ENCODE measurements at places on chromosomes 1 and 21.

DNA sequence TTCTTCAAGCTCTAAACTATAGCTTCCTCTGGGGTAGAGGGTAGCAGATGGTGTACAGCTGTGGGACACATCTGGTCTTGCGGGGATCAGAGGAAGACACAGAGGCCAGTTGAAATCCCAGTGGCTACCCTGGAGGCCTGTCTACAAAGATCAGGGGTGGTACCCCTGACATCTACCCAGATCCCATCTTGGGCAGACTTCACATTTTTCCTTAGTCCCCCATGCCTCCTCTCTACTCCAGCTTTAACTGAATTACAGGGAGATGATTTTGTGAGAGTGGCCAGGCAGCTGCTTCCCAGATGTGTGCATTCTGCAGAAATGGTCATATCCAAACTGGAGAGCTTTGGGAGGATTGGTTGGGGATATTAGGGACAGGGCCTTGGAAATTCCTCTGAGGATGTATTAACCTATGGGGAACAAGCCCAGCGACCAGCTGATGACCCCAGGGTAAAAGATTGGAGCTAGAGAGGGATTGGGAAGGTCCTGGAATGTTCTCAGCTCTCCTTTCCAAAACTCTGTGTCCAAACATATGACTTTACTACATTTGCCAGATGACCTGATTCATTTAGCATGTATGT is 9.6 kb upstream of the CD34 start:
- DNase-seq = no peak

GRCh38 chr1:166020210-166020609 is 146.6 kb downstream of the FAM78B start:
- DNase-seq = no peak

- DNase-seq = no peak
These were observed 49.7 kb downstream of the PROX1 start for GRCh38 chr1:214037468-214037867.

DNA sequence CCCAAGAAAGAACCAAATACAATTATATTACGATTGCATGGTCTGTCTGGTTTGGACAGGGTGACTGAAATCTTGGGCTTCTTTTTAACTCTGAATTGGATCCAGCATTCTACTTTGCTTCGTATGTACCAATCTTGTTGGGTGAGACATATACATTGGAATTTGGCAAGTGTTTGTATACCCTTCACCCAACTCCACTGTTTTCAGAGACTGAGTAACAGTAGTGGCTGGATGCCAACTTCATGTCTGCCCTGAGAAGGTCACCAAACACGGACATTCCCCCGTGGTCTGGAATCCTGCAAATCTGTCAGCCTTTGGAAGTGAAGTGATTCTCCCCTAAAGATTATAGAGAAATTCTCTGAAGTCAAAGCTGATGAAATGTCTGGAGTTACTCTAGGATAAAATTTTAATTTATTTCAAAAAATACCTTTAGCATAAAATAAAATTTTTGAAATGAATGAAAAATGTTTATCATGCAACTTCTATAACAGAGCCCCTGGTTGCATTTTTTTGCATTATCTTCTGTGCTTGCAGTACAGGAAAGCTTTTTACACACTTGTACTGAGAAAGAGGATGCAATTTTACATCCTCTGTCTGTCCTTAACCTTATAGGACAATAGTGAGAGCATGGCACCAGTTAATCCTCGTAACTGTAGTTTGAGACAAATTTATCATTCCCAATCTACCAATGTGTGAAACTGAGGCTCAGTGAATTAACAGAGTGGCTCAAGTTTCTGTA is 201.8 kb downstream of the DISC1 start:
- no peak for DNase-seq

DNA sequence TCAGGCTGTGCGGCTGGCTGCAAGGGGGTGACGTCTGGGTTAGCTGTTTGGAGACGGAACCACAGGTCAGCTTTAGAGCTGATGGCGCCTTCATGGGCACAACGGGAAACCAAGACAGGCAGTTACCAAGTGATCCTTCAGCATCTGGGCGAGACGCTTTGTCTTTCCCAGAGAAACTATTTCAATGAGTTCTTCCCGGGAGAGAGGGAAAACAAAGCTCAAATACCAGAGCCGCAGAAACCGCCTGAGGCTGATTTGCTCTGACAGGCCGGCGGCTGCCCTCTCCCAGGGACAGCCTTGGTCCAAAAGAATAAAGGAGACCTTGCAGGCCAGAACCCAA is 76.5 kb downstream of the CD58 start:
- DNase-seq = no peak

DNA sequence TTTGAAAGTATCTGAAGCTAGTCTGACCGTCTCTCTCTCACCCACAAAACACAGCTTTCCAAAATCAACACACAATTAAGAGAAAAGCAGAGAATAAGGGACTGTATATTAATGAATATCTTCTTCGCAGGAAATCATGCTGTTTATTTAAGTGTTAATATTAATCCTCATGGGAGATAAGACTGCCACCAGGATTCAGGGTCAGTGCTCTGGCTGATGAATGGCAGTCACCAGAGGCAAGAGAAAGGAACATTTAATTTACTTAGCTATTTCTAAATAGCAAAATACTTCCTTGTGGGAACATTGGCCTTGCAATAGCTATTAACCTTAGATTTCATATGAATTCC is 2.2 kb downstream of the SCYL3 start:
- peak; percentile 41 for DNase-seq

- no peak for DNase-seq
These were observed 59.4 kb upstream of the ATP1B1 start for GRCh38 chr1:169047074-169047473.

GRCh38 chr1:244325056-244325758 is 126.5 kb downstream of the ADSS2 start:
- DNase-seq = no peak

DNA sequence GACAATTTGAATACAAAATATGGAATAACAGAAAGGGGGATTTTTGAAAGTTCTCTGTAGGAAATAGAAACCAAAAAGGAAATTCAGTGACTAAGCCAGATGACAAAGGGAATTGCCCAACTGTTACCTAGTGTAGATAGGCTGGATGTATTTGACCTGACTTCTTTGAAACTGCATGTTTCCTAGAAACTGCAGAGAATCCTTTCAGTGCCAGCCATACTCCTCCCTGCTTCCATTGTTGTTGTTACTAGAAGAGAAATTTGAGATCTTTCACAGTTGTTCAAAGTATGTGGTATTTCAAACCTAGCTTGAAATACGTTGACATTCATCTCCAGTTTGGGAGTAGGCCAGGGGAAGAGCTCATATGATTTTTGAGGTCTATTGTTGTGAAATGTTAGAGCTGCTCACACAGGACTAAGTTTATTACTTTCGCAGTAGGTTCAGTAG is 1.8 kb upstream of the GBP5 start:
- peak; percentile 24 for DNase-seq

GRCh38 chr1:243390162-243390791 is 134.4 kb downstream of the SDCCAG8 start:
- no peak for DNase-seq

- DNase-seq = no peak
These were observed 248.6 kb downstream of the DNM3 start for GRCh38 chr1:172089768-172090510.

GRCh38 chr1:231485029-231485784 is 43.3 kb upstream of the TSNAX start:
- DNase-seq = no peak

DNA sequence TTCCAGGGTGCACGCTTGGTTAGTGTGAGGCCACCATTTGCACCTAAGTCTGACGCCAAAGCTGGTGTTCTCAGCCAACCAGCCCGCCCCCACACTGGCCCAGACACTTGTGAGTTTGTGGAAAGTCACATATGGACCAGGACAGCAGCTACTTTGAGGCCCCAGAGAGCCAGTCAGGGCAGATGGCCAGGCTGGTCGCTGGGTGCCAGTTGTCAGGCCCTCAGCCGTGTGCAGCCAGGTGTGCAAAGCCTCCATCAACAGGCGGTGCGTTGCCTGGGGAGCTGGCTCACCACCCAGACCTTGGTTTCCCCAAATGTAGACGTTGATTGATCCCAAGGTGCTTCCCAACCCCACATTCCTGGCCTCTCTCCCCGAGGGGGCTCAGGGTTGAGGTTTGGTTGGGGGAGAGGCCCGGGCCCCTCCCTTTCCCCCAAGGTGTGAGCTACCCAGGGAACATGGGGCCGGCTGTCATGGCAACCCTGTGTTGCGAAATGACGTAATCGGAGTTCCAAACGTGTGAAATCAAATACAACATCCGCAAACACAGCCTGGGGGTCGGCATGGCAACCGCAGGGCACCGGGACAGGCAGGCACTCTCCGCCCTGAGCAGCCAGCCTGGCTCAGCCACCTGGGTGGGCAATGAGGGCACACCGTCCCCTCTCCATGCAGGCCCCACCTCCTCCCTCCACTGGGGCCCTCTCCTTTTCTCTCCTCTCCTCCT is 42.2 kb upstream of the WNT4 start:
- DNase-seq = peak; percentile 89

GRCh38 chr1:202656951-202657646 is 53.2 kb downstream of the SYT2 start:
- DNase-seq = peak; percentile 51

- DNase-seq = no peak
These were observed 16.0 kb upstream of the EFHD2 start for GRCh38 chr1:15393475-15394257.

GRCh38 chr1:214219902-214220301 is 61.1 kb upstream of the SMYD2 start:
- DNase-seq = no peak

DNA sequence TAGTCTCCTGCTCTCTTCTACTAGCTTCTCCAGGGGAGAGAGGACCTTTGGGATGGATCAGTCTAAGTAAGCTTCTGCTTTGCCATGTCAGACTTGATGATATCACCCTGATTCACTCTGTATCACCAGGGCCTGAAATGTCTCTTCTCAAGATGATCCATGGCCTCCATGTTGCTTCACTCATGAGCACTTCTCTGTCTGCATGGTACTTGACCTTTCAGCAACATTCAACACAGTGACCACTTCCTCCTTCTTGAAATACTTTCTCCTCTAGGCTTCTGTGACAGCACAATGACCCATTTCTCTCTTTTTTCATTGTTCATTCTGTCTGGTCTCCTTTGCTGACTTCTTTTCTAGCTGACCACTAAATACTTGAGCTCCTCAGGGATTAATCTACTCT is 35.3 kb upstream of the NGF start:
- DNase-seq = no peak

- no peak for DNase-seq
These were observed 59.8 kb downstream of the KIRREL1 start for GRCh38 chr1:158053276-158053675.

GRCh38 chr21:25506261-25506660 is 101.0 kb downstream of the MRPL39 start:
- DNase-seq = no peak

DNA sequence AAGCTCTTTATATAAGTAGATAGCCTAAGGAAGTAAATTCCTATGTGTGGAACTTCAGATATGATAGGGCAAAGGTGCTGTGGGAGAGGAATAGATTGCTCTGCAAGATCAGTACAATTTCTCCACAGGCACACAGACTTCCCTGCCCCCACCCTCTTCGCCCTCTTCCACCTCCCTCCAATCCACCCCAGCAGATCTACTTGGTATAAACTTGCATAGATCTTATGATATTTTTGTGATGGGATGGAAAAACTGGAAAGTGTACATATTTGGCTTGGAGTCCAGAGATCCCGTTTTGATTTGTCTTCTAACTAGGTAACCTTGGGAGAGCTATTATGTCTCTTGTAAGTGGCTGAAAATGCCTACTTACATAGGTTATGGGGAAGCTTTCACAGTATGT is 586.3 kb upstream of the USP24 start:
- DNase-seq = no peak

- DNase-seq = no peak
These were observed 36.2 kb upstream of the CSF1 start for GRCh38 chr1:109874445-109874844.

- no peak for DNase-seq
These were observed 514 bp downstream of the TPRG1L start for GRCh38 chr1:3625151-3625907.

GRCh38 chr1:70143048-70143659 is 62.2 kb downstream of the LRRC40 start:
- peak; percentile 14 for DNase-seq

GRCh38 chr1:174008979-174009378 is 13.2 kb downstream of the RC3H1 start:
- DNase-seq = no peak

DNA sequence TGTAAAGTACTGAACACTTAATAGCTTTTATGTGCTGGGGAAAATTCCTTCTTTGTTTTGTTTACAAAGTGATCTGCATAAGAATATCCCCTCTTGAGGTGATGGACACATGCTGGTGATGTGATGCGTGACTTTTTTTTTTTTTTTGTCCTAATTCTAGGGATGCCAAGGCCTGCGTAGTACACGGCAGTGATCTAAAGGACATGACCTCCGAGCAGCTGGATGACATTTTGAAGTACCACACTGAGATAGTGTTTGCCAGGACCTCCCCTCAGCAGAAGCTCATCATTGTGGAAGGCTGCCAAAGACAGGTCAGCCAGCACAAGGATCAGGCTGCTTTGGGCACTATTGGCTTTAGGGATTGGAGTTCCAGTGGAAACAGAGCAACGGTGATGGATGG is 24.7 kb downstream of the ATP1A1 start:
- no peak for DNase-seq

DNA sequence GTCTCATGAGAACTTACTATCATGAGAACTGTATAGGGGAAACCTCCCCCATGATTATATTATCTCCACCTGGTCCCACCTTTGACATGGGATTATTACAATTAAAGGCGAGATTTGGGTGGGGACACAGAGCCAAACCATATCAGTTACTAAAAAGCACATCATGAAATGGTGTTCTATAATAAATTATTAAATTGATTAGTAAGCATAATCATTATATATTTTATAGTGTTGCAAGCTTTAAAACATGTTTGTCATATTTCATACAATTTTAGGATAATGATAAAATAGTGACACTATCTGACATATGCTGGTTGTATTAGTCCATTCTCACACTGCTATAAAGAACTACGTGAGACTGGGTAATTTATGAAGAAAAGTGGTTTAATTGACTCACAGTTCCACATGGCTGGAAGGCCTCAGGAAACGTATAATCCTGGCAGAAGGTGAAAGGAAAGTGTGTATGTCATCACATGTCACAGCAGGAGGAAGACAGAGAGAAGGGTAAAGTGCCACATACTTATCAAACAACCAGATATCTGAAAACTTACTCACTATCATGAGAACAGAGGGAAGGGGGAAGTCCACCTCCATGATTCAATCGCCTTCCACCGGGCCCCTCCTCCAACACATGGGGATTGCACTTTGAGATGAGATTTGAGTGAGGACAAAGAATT is 539.2 kb upstream of the OLFM3 start:
- no peak for DNase-seq

DNA sequence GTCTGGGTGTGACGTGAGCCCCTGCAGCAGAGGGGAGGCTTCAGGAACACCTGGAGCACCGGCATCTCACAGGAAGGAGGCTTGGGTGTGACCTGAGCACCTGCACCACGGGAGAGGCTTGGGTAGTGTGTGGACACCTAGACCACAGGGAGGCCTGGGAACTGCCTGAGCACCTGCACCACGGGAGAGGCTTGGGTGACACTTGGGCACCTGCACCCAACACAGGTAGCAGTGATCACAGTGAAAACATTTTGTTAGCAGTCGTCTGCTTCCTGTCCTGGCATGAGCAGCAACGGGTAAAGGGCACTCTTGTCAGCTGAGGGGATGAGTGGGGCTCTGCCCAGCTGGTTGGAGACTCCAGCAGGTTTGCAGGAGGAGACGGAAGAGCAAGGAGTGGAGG is 22.4 kb downstream of the LRRC3 start:
- DNase-seq = no peak

- DNase-seq = no peak
These were observed 1.1 kb downstream of the BATF3 start for GRCh38 chr1:212698467-212699103.
